ENCODE measurements at places on chromosomes 5 and 9.

DNA sequence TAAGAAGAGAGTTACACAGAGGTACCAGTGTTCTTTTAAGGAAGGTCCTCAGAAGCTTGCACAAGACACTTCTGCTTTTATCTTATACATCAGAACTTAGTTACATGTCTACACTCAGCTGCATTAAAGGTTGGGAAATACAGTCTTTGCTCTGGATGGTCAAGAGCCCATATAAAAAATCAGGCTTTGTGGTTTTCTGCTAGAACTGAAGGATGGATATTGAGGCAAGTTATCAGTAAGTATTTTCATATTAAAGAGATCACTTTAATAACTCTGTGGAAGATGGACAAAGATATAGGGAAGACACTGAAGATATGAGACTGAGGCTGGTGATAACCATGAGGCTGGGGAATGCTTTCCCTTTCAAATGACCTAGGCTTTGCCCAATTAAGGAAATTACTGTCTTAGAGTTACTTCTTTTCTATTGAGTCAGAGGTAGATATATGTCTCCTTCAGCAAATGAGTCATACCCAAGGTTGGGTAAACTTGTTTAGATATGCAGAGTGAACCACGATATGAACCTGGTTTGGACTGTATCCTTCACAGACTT is 87.0 kb upstream of the TNC start:
- DNase-seq = no peak

DNA sequence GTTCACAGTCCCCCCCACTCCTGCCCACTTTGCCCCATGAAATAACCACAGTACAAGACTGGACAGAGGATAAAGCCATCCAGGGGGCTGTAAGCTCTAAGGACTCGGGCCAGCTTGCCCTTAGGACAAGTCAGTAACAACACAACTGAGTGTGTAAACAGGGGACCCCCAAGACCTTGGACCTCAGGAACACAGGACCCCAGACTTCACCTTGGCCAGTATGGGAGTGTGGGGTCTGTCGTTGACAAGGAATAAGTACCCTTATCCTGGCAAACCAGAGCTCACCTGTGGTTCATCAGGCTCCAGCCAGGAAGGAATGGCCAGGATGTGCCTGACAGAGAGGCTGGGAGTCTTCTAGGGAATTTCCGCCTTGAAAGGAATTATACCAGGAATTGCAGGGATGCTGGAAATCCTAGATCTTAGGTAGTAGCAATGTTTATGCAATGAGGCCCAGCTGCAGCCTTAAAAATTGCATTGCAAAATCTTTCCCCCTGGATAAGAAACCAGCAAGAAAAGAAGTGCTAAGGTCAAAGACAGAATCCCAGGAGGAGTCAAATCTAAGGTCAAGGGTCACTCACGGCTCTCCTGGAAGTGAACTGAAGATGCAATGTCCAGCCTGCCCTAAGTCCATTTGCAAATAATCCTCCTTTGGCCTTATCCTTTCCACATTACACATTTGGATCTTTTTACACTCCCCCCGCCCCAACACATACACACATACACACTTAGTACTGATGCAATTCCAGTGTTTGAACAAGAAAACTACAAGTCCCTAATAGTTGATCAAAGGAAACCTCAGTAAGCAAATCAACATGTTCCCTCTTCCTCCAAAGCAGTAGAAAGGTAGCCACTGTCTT is 27.3 kb upstream of the TDRD7 start:
- DNase-seq = no peak

GRCh38 chr5:9733486-9733885 is 103.3 kb upstream of the TAS2R1 start:
- DNase-seq = no peak

GRCh38 chr9:80664327-80665210 is 1024.8 kb downstream of the TLE1 start:
- DNase-seq = no peak

GRCh38 chr5:107876261-107876660 is 205.5 kb upstream of the EFNA5 start:
- DNase-seq = no peak

DNA sequence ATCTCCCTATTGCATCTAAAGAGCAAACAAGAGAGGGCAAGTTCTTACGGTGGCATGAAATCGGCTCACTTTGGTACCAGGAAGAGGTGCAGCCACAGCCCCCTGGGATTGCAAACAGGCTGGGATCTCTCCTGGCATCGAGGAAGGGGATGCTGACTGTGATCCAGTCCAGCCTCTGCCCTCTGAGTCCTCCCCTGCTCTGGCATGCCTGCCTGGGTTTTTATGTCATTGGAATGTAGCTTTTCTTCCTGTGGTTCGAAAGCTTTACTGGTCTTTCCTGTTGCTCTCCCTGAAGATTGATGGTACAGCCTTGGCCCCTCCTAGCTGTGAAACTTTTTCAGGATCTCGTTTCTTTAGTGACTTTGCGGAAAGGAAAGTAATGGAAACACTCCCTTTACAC is 6.6 kb downstream of the SLC46A2 start:
- no peak for DNase-seq

GRCh38 chr5:109454731-109455505 is 45.1 kb upstream of the PJA2 start:
- DNase-seq = no peak

- DNase-seq = no peak
Measured at GRCh38 chr5:612498-613424, 621 bp downstream of the CEP72 start.

DNA sequence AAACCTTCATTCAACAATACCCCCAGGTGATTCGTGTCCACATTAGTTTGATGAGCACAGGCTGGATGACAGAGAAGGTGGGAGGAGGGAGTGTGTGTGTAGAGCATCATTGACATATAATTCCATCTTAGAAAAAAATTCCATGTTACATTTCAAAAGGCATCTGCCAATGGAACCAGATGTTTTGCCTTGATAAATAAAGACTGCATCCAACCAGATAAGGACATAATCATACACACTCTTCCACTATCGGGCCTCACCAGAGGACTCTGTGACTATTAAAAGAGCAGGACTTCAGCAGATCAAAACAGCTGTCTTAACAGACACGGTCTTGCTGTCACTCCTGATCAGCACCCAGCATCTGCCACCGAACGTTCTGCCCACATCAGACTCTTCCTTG is 96.4 kb upstream of the SPIN1 start:
- DNase-seq = no peak

- no peak for DNase-seq
Measured at GRCh38 chr5:53507013-53507412, 26.6 kb downstream of the FST start.

DNA sequence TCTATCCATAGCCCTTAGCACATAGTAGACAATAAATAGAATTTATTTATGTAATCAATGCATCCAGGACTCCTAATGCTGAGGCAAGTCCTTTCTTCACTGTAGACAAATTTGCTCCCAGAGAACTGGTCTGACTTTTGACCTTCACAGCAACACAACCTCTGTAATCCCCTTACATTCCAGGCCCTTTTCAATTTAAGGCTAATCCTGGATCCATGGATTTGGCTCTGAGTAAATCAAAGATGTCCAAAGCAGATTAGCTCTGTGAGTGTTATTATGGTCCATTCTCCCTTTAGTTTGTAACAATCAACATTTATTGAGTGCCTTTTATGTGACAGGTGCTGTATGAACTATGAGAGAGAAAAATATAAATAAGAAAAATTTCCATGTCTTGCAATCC is 27.4 kb upstream of the TMC1 start:
- DNase-seq = no peak

- DNase-seq = no peak
Measured at GRCh38 chr9:78215706-78216105, 20.2 kb upstream of the CEP78 start.

- no peak for DNase-seq
Measured at GRCh38 chr9:70260606-70261005, 1.8 kb downstream of the SMC5 start.

- no peak for DNase-seq
Measured at GRCh38 chr9:136006169-136006568, 45.0 kb upstream of the UBAC1 start.

- no peak for DNase-seq
Measured at GRCh38 chr9:76662476-76663281, 101.6 kb upstream of the PCA3 start.

- no peak for DNase-seq
Measured at GRCh38 chr9:100350188-100350587, 2.6 kb downstream of the TEX10 start.

DNA sequence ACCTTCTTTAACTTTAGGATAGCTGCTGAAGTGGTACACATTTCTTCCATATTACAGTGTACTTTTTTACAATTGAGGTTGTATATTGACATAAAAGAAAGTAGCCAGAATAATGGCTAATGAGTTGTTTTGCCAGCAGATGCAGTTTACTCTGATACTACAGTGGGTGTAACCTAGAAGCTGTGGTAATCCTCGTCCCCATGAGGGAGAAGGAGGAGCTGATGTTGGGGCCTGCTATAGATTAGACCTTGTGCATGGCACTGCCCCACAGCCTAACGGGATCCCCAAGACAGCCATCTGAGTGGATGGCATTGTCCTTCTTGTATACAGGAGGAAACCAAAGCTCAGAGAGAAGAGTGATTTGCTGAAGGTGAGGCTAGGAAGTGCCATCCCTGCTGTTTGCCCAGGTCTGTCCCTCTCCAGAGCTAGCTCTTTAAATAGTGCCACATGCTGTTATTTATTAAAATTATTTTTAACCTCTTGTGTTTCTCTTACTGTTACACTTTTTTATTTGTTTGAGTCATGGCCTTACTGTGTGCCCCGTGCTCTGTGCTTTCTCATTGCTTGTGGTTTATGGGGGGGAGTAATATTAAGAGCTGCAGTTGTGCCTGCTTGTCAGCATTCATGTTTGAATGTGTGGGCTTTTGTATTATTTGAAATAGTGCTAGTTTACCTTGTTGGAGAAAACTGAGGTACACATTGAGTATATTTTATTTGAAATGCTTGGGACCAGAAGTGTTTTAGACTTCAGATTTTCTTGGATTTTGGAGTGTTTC is 65.3 kb downstream of the ICE1 start:
- no peak for DNase-seq

DNA sequence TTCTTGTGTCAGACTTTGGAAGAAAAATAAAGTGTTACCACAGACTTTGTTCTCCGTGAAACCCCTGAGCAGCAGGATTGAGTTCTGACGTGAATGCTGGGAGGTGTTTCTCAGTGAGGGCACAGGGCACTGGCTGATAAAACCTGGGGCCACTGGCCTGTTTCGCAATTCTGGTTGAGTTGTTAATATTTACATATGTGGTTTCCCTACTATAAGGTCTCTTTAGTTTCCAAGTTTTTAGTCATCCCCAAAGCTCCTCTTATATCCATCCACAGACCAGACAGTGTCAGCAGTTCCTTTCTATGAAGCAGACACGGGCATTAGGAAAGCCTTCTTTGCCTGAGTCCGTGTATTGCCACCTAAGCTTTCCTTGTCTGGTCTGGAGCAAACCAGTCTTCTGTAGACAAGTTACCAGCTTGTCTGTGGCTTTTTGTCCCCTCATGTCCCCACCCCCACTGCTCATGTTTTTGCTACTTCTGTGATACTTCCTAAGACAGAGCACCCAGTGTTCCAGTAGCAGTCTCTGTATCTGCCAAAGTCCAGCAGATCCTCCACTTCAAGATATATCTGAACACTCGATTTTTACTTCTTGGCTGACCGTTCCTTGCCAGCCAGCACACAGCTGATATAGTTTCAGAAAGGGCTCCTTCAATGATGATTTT is 42.0 kb downstream of the ACO1 start:
- DNase-seq = no peak

- no peak for DNase-seq
Measured at GRCh38 chr9:16205455-16205854, 652.6 kb downstream of the CCDC171 start.

DNA sequence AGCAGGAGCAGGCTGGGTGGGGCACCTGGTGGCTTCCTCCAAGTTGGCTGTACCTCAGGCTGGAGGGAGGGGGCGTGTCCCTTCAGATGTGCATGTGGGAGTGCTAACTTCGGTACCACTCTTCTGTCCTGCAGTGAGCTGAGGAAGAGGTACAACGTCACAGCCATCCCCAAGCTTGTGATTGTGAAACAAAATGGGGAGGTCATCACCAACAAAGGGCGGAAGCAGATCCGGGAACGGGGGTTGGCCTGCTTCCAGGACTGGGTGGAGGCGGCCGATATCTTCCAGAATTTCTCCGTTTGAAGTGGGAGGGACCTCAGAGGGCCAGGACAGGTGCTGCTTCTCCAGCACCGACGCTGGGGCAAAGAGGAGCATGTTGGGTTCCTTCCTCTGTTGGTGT is 9.3 kb downstream of the NXNL2 start:
- no peak for DNase-seq

GRCh38 chr9:88391921-88392320 is 3.7 kb downstream of the SPIN1 start:
- no peak for DNase-seq

- DNase-seq = no peak
Measured at GRCh38 chr5:140627972-140628371, 5.0 kb downstream of the CD14 start.

GRCh38 chr9:15711531-15711930 is 158.7 kb downstream of the CCDC171 start:
- no peak for DNase-seq

DNA sequence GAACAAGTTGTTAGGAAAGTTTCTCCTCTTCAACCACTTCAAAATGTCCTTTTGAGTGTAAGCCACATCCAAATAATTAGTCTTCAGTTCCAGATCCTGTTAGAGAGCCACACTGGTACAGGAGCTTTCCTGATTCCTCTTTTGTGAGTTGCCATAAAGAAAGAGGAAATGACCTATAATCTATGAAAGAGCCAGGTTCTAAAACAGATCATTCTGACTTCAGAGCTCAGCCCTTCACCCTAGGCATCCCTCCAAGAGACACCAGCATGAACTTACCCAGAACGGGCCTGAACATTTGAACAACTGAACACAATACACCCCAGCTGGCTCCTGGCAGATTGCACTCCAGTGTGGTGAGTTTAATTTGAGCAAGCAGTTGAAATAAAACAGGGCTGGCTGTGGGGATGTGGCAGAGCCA is 25.7 kb downstream of the SLC1A1 start:
- DNase-seq = no peak

DNA sequence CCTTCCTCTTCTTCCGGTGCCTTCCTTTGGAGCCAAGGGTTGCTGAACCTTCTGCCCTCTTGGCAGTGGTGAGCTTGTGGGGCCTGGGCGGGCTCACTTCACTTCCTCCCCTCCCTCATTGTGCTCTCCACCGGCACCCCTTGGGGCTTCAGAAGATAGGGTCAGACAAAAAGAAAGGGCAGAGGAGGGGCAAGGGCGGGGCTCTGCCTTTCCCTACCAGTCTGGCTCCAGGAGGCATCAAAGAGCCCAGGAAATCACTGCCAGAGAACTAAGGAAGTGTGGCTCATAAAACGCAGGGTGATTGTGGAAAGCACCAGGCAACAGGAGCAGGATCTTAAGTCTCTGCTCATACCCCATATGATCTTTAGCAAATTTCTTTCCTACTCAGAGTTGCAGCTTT is 34.8 kb downstream of the ACOT12 start:
- no peak for DNase-seq

DNA sequence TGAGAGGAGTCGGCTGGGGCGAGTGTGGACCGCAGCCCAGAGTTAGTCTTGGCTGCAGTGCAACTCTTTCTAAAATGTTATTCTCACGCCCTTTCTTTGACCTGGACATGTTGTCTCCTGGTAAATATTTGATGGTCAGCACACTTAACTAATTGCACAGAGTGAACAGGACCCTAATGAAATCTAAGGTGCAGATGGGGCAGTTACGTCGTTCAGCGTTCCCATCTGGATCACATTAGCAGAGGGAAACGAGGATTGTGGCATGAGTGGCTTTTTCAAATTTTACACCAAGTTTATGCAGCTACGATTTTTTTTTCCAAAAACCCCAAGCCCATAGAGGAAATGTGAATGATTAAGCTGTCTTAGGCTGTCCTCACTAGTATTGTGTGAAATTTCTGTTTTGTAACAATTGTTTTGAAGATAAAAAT is 483 bp downstream of the C9orf85 start:
- DNase-seq = no peak

GRCh38 chr9:91727316-91727861 is 222.6 kb downstream of the ROR2 start:
- peak; percentile 13 for DNase-seq

All from central memory CD4-positive, alpha-beta T cell (primary cell).